Left cardiac atrium (tissue), 4 donors: ENCODE measurements at places on chromosomes 4 and X.

GRCh38 chrX:107766470-107767150 lies 9.0 kb downstream of the TSC22D3 start:
- DNase-seq, result peak; percentile 49

DNA sequence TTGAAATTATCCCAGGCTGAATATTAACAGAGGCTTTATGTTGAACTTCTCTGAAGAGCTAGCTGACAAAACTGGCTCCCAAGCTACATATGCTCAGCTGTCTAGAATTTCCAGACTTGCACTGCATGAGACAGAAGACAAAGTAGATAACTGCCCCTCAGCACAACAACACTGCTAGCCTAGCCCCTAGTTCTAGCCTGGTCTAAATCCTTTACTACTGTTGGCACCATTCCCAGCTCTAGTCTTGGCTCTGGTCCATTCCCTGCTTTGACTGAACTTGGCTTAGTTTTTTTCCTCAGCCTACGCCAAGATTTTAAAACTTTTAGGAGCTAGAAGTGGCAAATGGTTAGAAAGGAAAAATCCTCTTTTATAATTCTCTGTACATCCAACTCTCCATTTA lies 7.6 kb upstream of the OPHN1 start:
- peak; percentile 77 for DNase-seq

DNA sequence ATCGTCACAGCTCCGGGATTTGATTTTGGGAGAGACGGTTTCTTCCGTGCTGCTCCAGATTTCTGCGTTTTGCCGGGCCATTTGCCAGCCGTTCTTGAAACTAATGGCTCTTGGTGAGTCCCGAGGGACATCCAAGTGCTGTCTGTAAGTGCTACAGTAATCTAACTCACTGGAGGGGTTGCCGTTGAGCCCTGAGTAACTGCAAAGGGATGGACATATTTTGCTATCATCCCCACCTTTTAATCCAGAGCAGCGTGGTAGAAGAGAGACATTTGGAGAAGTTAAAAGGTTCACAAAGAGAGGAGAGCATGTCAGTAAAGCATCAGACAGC lies 88.9 kb upstream of the PDLIM3 start:
- DNase-seq, result no peak

DNA sequence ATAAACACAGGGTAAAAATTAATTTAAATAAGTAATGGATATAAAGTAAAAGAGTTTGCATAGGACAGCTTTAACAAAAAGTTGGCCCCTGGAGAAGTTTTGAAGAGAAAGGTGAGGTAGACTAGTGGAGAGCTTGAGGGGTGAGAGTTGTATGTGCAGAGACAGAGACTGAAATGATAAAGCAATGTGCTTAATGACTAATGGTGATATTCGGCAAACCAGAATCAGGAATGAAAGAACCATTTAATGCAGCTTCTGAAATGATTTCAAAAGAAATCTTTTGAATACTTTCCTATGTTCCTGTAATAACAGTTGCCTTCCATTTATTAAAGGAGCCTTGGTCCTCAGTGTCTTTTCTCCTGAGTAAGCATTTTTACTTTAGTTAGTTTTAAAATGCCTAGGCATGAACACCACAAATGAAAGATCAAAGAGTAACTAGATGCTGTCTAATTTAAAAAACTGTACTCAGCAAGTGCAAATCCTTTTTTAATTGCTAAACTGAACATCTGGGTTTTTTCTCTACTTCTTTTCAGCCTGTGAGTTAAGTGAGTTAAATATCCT lies 28.5 kb downstream of the CAMK2D start:
- DNase-seq, result no peak

DNA sequence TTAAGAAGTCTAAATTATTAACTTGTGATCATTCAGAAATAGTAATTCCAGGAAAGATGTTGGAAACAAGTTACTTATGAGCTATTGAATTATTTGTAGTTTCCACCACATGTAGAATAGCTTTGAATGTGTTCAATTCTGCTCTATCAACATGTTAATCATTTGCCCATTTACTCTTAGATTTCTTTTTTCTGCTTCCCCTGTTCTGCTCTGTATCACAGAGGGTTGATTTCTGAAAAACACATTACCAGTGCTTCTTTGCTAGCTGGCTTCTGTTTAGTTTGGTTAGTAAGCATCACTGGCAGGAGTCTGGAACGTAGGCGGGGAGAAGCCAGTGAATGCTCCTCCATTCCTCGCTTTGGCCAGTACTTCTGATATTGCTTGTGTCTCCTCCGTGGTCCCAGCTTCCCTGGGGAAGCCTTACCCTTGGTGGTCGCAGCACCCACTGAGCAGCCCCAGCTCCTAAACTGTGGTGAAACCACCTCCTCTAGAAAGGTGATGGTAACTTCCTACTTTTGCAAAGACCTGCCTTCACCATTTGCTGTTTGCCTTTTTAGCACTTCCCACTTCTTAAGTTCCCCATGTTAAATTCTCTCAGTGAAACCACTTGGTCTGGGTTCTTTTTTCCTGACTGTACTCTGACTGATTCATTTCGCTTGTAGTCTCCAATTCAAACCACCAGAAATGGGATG lies 40.3 kb upstream of the GALNT7 start:
- no peak for DNase-seq

DNA sequence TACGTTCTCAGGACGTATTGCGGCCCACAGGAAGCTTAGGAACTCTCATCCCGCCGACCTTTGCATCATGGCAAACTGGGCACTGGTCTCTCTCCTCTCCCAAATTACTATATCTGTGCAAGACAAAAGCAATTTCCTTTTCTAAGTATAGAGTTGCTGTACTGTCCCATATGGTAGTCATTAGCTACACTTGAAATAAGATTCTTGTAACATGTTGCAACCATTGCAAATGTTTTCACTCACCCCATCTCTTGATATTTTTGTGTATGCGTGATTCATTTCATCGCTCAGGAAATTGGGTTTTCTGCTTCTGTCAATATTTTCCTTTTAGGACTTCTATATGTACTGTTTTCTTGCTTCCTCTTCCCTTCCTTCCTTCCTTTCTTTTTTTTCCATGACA lies 15.7 kb downstream of the ARMCX6 start:
- no peak for DNase-seq

GRCh38 chr4:155509555-155509954 lies 132.8 kb upstream of the MAP9 start:
- no peak for DNase-seq

DNA sequence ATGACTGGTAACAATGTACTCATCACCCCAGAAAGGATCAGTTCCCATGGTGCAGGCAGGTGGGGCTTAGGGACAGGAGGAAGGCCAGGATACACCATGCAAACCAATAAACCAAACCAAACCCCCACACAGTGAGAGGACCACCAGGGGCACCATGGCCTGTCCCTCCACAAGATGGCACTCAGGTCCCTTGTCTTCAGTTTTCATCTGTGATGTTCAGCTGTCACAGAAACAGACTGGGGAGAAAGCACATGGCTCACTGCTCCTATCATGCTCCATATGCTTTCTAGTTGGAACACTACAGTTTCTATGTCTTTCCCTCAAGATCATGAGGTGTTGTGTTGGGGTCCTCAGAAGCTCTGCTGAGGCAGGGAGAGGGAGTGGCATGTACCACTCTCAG lies 10.1 kb downstream of the HS3ST1 start:
- DNase-seq, result no peak

GRCh38 chr4:135032670-135033069 lies 831.1 kb upstream of the PABPC4L start:
- no peak for DNase-seq

GRCh38 chrX:153312041-153312440 lies 9.5 kb downstream of the PNMA6F start:
- no peak for DNase-seq

DNA sequence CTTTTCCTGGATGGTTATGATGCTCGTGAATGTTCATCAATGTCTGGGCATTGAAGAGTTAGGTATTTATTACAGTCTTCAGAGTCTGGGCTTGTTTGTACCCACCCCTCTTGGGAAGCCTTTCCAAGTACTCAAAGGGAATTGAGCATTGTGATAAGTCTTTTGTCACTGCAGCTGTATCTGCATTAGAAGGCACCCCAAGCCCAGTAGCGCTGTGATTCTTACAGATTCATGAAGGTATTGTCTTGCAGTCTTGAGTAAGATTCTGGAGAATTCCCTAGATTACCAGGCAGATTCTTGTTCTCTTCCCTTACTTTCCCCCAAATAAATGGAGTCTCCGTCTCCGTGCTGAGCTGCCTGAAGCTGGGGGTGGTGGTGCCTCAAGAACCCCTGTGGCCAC lies 173.4 kb upstream of the HUWE1 start:
- DNase-seq, result no peak

DNA sequence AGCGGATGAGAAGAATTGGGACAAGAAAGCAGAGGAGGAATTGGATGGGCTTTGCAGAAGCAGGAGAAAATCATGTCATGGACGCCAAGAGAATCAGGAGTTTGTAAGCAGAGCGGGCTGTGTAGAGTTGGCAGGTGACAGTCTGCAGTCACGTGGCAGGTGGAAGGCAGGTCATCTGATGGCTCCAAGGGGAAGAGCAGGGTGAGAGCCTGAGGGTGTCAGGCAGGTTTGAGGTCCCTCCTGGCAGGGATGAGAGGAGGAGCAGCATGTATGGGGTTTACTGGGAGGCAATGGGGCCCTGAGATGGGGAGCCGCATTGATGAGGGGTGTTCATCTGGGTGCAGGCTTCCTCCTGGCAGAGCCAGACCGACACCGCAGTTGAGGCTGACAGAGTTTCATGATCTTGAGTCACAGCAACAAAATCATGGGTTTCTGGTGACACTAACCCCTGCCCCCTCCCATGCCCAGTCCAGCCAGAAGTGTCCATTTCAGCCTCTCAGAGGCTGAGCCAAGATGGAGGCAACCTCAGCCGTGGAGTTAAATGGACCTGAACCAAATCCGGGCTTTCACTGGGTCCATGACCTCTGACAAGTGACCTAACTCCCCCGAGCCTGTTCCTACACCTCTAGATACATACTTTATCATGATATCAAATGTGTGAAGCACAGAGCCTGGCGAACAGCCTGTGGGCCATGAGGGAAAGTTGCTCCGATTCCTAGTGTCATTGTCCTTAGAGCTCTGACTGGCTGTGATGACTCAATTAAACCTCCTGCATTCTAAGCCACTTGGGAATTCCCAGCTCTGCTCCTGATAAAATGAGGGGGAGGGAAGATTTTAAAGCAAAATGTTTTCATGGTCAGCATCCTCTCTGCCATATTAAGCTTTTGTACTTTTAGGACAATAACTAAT lies 36.1 kb downstream of the EVC start:
- no peak for DNase-seq

DNA sequence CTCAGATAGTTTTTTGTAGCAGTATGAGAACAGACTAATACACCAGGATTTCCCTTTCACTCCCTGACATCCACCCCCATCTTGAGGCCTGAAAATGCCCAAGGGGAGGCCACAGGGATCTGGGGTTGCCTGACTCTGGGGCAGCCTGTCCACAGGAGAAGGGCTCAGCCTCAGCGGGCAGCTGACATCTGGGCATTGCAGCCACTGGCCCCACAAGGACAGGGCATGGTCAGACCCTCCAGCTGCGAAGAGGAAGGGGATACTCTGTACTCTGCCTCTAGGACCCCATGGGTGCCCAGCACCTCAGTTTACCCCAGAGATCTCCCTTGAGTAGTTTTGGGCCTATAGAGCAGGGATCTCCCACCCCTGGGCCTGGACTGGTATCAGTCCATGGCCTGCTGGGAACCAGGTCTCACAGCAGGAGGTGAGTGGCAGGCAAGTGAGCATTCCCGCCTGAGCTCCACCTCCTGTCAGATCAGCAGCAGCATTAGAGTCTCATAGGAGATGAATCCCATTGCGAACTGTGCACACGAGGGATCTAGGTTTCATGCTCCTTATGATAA lies 138.9 kb downstream of the HMX1 start:
- DNase-seq, result no peak

DNA sequence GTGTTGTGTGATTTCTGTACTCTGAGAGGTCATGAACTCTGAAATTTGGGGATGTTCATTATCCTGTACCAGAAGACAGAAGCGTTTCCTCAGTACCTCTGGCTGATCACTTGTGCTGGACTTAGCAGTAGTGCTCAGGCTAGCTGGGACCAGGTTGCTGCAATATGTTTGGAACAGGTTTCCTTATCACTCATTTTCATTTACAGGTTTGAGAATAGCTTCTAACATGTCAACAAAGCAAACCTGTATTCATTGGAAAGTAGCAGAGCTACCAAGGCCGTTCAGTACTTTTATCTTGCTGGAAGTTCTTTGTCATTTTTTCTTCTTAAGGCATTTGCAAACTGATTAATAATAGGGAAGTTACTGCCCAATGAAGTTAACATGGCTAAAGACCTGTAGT lies 242.9 kb upstream of the ANKRD50 start:
- no peak for DNase-seq

DNA sequence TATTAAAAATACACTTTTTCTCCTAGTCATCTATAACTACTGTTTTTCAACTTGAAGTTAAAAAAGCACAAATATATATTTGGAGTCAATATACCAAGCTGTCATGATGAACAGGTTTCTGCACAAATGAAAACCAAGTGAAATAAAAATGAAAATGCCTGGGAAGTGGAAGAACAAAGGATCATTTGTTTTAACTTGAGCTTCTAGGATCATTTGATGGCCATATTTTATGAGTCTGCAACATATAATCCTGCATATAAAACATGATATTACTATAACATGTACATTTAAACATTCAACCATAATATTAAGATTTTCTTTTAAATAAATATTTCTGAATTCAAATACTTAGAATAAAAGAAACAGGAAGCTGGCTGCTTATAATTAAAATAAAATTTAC lies 8.5 kb upstream of the ARHGEF38 start:
- no peak for DNase-seq

DNA sequence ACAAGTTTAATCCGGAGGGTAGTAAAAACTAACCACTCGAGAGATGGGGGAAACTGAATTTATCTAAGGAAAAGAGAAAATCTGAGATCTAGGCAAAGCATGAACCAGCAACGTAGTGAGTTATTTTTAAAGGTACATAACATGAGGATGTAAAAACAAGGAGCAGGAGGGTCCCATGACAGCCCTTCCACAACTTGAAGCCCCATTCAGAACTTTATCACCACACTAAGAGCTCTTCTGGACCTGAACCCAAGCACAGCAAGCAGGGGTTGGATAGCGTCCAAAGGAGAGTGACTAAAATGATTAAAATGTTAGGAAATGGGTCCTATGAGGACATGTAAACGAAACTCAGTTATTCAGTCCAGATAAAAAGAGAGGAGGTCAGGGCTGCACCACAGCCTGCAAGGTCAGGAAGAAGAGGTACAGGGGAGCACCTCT lies 16.2 kb downstream of the SH3RF1 start:
- no peak for DNase-seq
